ENCODE measurements at places on chromosomes 7 and 10.

DNA sequence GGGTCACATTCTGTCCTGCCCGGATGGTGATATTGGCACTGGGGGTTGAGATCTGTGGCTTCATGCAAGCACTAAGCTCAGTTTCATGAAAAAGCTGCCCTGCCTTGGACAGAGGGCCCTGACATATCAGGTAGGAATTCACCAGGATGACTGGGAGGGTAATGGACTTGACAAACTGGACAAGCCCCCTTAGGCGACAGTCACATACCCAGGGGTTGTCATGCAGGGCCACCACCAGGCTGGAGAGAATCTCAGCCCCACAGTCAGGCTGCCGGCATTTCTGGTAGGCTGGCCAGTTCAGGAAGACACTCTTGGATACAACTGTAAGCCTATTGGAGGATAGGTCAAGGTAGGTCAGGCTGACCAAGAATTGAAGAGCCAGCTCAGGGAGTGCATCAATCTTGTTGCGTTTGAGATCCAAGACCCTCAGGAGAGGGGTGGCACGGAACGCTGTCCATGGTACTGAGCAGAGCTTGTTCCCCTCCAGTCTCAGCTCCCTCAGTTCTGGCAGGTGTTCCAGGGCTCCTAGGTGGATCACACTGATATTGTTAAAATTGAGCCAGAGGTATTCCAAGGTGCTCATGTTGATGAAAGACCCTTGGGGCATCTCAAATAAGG lies 824 bp downstream of the LRIT2 start:
- DNase-seq: no peak

- no peak for DNase-seq
Observed at GRCh38 chr7:111803015-111803758, 240.9 kb upstream of the IMMP2L start.

DNA sequence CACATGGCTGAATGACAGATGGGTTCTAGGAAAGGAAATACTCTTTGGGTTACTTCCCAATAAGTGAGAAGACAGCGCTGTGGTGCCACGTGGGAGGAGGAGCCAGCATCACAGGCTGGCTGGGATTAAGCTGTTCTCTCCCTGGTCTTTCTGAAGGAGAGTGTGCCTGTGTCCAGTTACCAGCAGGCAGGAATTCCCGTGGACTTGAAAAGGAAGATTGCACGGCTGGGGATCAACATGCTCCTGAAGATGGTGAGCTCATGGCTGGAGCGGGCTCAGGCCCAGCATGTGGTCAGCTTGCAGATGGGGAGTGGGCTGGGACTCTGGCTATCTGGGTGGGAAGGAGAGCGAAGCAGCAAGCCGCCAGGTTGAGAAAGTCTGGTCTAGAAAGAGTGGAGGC lies 8.1 kb downstream of the ADCK2 start:
- no peak for DNase-seq

- no peak for DNase-seq
Observed at GRCh38 chr7:37129035-37129425, 319.6 kb downstream of the ELMO1 start.

GRCh38 chr7:157580324-157580723 lies 243.5 kb downstream of the DNAJB6 start:
- DNase-seq: no peak

GRCh38 chr10:35420044-35420443 lies 83.7 kb downstream of the CCNY start:
- no peak for DNase-seq

- DNase-seq: no peak
Observed at GRCh38 chr10:9331583-9332008, 1277.1 kb downstream of the GATA3 start.

DNA sequence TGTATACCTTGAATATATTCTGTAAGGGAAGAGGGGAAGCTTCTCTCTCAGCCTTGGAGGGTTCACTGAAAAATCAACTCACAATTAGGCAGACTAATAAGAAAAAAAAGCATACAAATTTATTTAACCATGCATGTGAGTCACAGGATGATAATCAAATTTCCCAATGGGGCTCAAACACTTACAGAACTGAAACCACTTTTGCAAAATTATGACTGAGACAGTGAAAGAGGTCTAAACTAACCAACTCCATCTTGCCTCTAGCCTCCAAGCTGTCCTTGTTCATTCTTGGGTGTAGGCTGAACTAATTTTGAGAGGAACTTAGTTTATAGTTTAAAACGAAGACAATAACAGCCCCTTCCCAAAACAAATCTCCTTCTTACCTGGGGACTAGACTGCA lies 618.3 kb upstream of the AUTS2 start:
- DNase-seq: no peak

DNA sequence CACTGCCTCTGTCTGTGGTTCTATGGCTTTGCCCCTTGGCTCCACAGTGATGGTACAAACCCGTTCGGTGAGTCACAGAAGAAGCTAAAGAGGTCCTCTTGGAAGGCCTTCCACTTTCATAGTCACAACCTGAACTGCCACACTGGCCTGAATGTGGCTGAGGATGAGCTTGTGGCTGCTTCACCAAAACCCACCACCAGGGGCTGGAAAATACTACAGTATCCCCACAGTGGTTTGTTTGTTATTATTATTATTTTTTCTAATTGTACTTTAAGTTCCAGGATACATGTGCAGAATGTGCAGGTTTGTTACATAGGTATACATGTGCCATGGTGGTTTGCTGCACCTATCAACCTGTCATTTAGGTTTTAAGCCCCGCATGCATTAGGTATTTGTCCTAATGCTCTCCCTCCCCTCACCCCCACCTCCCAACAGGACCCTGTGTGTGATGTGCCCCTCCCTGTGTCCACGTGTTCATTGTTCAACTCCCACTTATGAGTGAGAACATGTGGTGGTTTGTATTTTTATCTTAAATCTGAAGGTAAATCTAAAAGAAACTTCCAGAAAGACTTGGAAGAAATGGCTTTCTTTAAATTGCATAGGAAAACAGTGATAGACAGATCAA lies 160.8 kb upstream of the NPSR1 start:
- no peak for DNase-seq

GRCh38 chr10:24349379-24350001 lies 140.6 kb downstream of the KIAA1217 start:
- no peak for DNase-seq
